ENCODE measurements at places on chromosomes 2 and 18. TPM values are rescaled to one million over a fixed set of nuclear protein-coding genes. Genes with fewer than 3 reads are reported as not detected.

ANO7 gene
- total RNA-seq = 0.12 TPM

ALLC gene
- total RNA-seq = not detected

VAMP8 gene
- total RNA-seq = 4.0 TPM

DUSP19 gene
- 3.4 TPM for total RNA-seq

SERPINB4 gene
- not detected for total RNA-seq

TANC1 gene
- total RNA-seq = 61.2 TPM

SERPINB2 gene
- not detected for total RNA-seq

BBS5 gene
- total RNA-seq = 2.3 TPM

ELOA2 gene
- not detected for total RNA-seq

REEP1 gene
- total RNA-seq = not detected

TWIST2 gene
- total RNA-seq = 171 TPM

PROC gene
- total RNA-seq = not detected

ALKAL2 gene
- not detected for total RNA-seq

NEB gene
- 0.94 TPM for total RNA-seq

DPYSL5 gene
- not detected for total RNA-seq

OTOS gene
- not detected for total RNA-seq

PROM2 gene
- total RNA-seq = 1.4 TPM

WDFY1 gene
- 292 TPM for total RNA-seq

BOK gene
- total RNA-seq = 4.9 TPM

NETO1 gene
- total RNA-seq = not detected

TUBA4B gene
- total RNA-seq = not detected

FN1 gene
- total RNA-seq = 11,165 TPM

CYS1 gene
- total RNA-seq = 1.6 TPM

CHRNG gene
- total RNA-seq = not detected

POTEJ gene
- not detected for total RNA-seq

CMPK2 gene
- 0.35 TPM for total RNA-seq

AQP4 gene
- not detected for total RNA-seq

SP140 gene
- not detected for total RNA-seq

RMND5A gene
- 14.7 TPM for total RNA-seq

ADCYAP1 gene
- total RNA-seq = under 0.01 TPM

REG3G gene
- total RNA-seq = not detected

ZNF514 gene
- 7.9 TPM for total RNA-seq

COLEC11 gene
- 1.1 TPM for total RNA-seq

XPO1 gene
- total RNA-seq = 154 TPM

LOXHD1 gene
- not detected for total RNA-seq
